ENCODE measurements at places on chromosomes 6 and 20. TPM values are rescaled to one million over a fixed set of nuclear protein-coding genes. Genes with fewer than 3 reads are reported as not detected.

GGTLC1 gene
- total RNA-seq = not detected

SLC22A1 gene
- 1.7 TPM for total RNA-seq

RIPOR2 gene
- total RNA-seq = not detected

NRN1 gene
- 0.65 TPM for total RNA-seq

PRSS35 gene
- 0.07 TPM for total RNA-seq

CST5 gene
- not detected for total RNA-seq

OPRL1 gene
- total RNA-seq = 0.72 TPM

FOXQ1 gene
- total RNA-seq = 6.2 TPM

LAMA2 gene
- 0.31 TPM for total RNA-seq

NCOA7 gene
- 11.1 TPM for total RNA-seq

CLDN20 gene
- not detected for total RNA-seq

MDFI gene
- total RNA-seq = 0.46 TPM

FHL5 gene
- not detected for total RNA-seq

SLC35F1 gene
- 0.06 TPM for total RNA-seq

RUNX2 gene
- 2.0 TPM for total RNA-seq
